ENCODE measurements at places on chromosomes 1 and 21. TPM values are rescaled to one million over a fixed set of nuclear protein-coding genes. Genes with fewer than 3 reads are reported as not detected.

RXRG gene
- not detected for total RNA-seq

GRCh38 chr1:20511518-20512428, 3.8 kb upstream of the MUL1 start:
- no peak for DNase-seq

- no peak for DNase-seq
Measured at GRCh38 chr1:171265686-171266085, 17.4 kb downstream of the FMO1 start.

DNA sequence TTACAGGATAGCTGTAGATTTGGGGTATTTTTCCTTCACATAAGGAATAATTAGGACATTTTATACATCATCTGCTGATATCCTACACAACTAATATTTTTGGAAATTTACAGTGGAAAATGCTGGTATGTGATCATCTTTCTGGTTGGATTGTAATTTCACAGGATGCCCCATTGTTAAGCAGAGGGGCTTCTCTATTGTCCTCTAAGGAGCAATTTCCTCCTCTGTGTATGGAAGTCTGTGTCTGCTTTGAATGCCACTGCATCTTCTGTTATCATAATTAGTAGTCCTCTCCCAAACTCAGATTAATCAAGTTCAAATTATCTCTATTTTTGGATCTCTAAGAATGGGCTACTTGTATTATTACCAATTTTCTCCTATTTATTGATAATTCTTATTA, 988.1 kb upstream of the B3GALT2 start:
- DNase-seq, result peak; percentile 6

All from neural progenitor cell (in vitro differentiated cells).